ENCODE measurements at places on chromosomes 7 and 10. TPM values are rescaled to one million over a fixed set of nuclear protein-coding genes. Genes with fewer than 3 reads are reported as not detected.
A peak's percentile ranks its signal among the peaks of the same experiment; 100 is the strongest.

DNA sequence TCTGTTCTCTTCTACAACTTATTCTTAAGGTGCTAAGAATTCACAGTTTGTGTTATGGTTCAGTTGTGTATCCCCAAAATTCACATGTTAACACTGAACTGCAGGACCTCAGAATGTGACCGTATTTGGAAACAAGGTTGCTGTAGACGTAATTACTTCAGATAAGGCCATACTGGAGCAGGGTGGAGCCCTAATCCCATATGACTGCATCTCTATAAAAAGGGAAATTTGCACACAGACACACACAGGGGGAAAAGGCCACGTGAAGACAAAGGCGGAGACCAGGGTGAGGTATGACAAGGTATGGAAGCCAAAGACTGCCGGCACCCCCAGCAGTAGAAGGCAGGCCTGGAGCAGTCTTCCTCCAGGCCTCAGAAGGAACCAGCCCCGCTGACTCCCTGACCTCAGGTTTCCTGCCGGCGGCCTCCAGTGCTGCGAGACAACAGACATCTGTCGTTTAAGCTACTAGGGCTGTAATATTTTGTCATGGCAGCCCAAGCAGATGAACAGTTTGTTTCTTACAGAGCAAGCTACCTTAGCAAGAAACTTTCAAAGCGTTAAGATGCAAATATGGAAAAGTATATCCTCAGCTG is 98.7 kb downstream of the PROSER2 start:
- peaks cover 44% of the 10 kb centered on the region for H3K36me3 ChIP-seq
- no peak overlapping the region for H3K4me3 ChIP-seq
- H3K27ac ChIP-seq, result peak overlapping the region; percentile 10
- no peak for DNase-seq
- no peaks in the 10 kb centered on the region for H3K4me1 ChIP-seq

GRCh38 chr10:126911301-126911700 is 6.1 kb downstream of the DOCK1 start:
- no peaks in the 10 kb centered on the region for H3K4me1 ChIP-seq
- H3K27ac ChIP-seq, result no peak overlapping the region
- H3K36me3 ChIP-seq, result no peaks in the 10 kb centered on the region
- H3K4me3 ChIP-seq, result no peak overlapping the region

DNA sequence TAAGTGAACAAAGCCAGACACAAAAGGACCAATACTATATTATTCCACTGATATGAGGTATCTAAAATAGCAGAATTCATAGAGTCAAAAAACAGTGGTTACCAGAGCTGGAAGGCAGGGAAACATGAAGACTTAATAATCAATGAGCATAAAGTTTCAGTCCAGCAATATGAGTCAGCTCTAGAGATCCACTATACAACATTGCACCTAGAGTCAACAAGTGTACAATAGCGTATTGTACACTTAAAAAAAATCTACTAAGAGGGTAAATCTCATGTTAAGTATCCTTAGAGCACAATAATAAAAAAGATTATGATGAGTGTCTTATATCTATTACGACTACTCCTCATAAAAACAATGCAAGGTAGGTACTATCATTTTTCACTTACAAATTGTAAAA is 36.1 kb downstream of the C10orf90 start:
- H3K4me3 ChIP-seq, result no peak overlapping the region
- no peak for DNase-seq
- H3K36me3 ChIP-seq, result no peaks in the 10 kb centered on the region
- no peak overlapping the region for H3K27ac ChIP-seq
- H3K4me1 ChIP-seq, result no peaks in the 10 kb centered on the region
- H3K27me3 ChIP-seq, result no peaks in the 10 kb centered on the region

GRCh38 chr10:113576852-113577251 is 24.0 kb downstream of the HABP2 start:
- no peaks in the 10 kb centered on the region for H3K27me3 ChIP-seq
- no peak overlapping the region for H3K4me3 ChIP-seq
- no peak overlapping the region for H3K27ac ChIP-seq
- no peak for DNase-seq

GRCh38 chr7:66296001-66296521 is 90.9 kb downstream of the TPST1 start:
- H3K4me1 ChIP-seq, result no peaks in the 10 kb centered on the region
- no peak for DNase-seq
- H3K27me3 ChIP-seq, result no peaks in the 10 kb centered on the region
- no peak overlapping the region for H3K27ac ChIP-seq
- H3K36me3 ChIP-seq, result no peaks in the 10 kb centered on the region
- H3K4me3 ChIP-seq, result no peak overlapping the region

SFRP5 gene
- total RNA-seq, result not detected
